ENCODE measurements at places on chromosomes 16 and 17. TPM values are rescaled to one million over a fixed set of nuclear protein-coding genes. Genes with fewer than 3 reads are reported as not detected.

Gene QPRT
- total RNA-seq = 9.3 TPM

Gene MFAP4
- total RNA-seq = 0.70 TPM

Gene CCP110
- 25.8 TPM for total RNA-seq

Gene TNK1
- total RNA-seq = 6.8 TPM

GRCh38 chr16:15642557-15643047 lies 352 bp downstream of the MARF1 start:
- H3K27me3 ChIP-seq = no peaks in the 10 kb centered on the region
- peaks cover 50% of the 10 kb centered on the region for H3K4me1 ChIP-seq
- peak overlapping the region; percentile 92 for H3K4me3 ChIP-seq
- peak; percentile 93 for DNase-seq
- peaks cover 23% of the 10 kb centered on the region for H3K36me3 ChIP-seq

DNA sequence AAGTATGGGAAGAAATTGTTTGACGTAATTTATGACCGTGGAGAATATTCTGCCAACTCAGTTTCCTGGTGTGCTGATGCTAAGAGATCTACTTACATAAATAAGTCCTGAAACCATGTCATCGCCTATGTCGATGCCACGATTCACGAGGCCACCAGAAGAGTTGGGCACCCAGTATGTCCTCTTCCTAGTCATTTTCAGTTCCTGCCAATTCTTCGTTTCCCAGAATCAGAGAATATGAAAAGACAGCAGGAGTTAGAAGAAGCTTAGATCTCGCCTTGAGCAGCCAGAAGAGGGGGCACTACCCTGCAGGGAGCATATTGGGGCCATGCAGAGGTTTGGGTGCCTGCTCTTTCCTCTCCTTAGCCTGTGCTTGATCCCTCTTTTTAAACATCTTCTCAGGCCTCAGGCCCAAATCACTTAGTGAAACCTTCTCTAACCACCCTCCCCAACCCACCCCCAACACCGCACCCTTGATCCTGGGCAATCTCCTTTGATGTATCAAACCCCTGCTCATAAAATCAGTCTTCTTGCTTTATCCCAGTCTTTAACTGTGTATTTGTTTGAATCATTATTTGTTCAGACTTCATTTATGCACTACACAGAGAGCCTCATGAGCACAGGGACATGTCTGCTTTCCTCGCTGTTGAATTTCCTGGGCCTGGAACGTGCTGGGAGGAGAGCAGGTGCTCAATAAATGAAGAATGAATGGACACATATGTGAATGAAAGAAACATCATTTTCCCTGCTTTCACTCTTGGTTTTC lies 12.2 kb upstream of the LONP2 start:
- peak overlapping the region; percentile 34 for H3K4me3 ChIP-seq
- no peaks in the 10 kb centered on the region for H3K36me3 ChIP-seq
- peaks cover 23% of the 10 kb centered on the region for H3K4me1 ChIP-seq
- peak overlapping the region; percentile 78 for H3K27ac ChIP-seq
